ENCODE measurements at places on chromosomes 5 and 9.

GRCh38 chr5:150491876-150492275, 16.1 kb upstream of the NDST1 start:
- DNase-seq = no peak

GRCh38 chr9:16139774-16140173, 586.9 kb downstream of the CCDC171 start:
- DNase-seq = no peak

- DNase-seq = no peak
Observed at GRCh38 chr5:167819406-167819805, 472.0 kb upstream of the WWC1 start.

DNA sequence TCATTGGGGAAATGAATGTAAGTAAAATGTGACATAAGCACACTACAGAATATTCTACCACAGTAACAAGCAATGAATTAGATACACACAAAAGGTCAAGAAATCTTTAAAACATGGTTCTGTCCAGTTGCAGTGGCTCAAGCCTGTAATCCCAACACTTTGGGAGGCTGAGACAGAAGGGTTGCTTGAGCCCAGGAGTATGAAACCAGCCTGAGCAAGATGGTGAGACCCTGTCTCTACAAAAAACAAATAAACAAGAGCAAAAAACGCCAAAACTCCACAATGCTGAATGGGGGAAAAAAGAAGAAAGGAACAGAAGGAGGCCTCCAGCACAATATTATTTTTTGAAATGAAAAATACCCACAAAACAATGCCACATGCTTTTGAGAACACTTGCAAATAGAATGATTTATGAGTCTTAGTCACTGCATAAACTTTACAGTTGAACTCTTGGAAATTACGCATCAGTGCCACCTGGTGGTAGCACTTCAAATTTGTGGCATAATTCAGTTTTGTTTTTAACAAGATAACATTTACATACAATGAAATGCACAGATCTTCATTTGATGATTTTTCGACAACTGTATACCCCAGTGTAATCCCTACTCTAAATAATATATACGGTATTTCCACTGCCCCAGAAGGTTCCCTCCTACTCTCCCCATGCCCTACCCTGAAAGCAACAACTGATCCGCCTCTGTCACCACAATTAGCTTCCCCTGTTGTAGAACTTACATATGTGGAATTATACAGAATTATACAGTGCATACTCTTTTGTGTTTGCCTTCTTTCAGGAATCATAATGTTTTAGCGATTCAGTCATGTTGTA, 14.4 kb upstream of the SPINK4 start:
- DNase-seq = peak; percentile 82

DNA sequence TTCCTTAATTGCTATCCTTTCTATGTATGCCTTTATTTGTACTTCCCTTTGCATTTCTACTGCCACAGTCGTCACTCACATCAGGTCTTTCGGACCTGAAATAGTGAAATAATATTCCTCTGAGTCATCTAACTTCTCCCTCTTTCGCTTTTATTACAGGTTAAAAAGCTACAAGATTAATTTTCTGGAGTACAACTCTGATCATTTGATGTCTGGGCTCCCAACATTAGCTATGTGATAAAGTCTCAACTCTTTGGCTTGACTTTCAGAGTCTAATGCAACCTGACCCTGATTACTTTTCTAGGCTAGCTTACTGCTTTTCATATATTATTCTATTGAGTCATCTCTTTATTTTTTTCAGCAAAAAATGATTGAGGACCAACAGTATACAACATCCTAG, 638.8 kb upstream of the WWC1 start:
- DNase-seq = no peak

DNA sequence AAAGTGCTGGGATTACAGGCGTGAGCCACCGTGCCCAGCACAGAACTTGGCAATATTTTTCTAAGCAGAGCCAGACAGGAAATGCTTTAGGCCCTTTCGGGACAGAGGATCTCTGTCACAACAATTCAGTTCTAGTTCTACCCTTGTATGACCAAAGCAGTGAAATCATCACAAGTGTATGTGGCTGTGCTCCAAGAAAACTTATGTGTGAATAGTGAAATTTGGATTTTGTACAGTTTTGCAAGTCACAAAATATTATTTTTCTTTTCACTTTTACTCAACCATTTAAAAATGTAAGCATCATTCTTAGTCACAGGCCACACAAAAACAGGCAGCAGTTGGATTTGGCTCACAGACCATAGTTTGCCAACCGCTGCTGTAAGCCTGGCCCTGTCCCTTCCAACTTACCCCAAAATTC, 20.4 kb upstream of the PRUNE2 start:
- no peak for DNase-seq

All from CD4-positive, alpha-beta T cell treated with Interleukin-17A for 4 hours (primary cell).